ENCODE measurements at places on chromosomes 11 and 22.

DNA sequence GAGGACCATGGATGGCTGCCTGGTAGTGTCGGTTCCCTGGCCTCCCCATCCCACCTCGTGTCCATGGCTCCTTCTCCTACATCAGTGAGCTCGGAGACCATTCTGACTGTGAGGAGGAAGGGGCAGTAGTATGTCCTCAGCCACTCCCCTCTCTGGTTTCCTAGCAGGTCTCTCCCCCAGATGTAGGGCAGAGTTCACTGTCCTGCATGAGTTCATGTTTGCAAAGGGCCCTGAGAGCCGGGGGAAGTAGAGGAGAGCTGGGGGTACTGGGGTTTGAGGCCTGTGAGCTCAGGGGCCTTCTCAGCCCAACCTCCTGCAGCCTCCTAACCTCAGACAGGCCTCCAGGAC, 18.4 kb upstream of the ST3GAL4 start:
- DNase-seq, result no peak

DNA sequence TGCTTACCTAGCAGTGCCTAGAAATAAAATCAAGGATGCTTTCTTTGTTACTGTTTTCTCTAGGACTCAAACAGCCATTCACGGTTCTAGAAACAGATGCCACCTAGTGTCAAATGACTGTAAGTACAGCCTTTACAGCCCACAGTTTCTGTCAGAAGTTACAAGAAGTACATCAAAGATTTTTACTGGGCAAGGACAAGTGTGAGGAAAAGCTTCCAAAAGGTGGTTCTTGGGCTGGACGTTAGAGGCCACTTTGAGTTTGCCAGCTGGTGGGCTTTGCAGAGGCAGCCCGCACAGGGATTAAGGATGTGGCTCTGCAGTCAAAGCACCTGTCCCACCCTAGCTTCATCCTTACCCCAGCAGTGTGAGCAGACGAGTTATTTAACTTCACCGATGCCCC, 6.9 kb downstream of the KMT5B start:
- DNase-seq, result no peak

GRCh38 chr11:77287136-77287535, 14.3 kb downstream of the GDPD4 start:
- no peak for DNase-seq

DNA sequence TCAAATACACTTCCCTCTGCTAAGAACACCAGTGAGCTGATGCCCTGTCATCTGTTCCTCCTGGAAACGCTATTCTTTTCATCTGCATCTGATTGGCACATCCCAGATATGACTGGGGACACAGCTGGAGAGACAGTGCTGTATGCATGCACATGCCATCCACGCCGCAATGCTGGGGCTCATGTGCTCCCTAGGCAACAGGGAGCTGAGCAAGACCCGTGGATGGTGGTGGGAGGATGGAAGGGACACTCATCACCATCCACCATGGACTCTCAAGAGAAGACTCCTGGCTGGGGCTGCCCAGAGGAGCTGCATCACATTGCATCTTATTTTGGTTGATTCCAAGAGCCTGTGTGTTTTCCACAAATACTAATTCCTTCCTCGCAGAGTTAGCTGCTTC, 534.9 kb downstream of the OPCML start:
- no peak for DNase-seq

GRCh38 chr22:22014285-22014659, 31.7 kb upstream of the TOP3B start:
- no peak for DNase-seq

GRCh38 chr22:31230871-31231621, 18.9 kb downstream of the LIMK2 start:
- no peak for DNase-seq

DNA sequence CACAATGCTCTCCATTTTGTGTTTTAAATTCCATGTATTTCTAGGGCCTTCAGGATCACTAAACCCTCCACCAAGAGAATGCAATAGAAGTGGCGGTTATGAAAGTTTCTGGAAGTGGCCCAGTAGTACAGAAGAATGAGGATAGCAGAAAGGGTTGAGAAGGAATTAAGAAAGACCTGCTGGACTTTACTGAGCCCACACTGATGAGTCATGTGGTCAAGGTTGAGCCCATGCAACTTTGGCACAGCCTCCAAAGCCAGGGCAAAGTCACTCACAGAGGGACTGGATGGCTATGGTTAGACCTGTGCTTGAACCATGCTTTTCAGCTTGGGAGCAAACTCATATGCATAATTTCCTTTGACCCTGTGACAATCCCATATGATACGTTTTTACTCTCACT, 102.9 kb upstream of the PLET1 start:
- DNase-seq, result no peak

- DNase-seq, result no peak
Measured at GRCh38 chr22:46728470-46728869, 9.6 kb downstream of the CERK start.

GRCh38 chr11:61890529-61891330, 615 bp downstream of the FADS3 start:
- DNase-seq, result no peak

- no peak for DNase-seq
Measured at GRCh38 chr11:83836065-83836464, 549.9 kb upstream of the CCDC90B start.

DNA sequence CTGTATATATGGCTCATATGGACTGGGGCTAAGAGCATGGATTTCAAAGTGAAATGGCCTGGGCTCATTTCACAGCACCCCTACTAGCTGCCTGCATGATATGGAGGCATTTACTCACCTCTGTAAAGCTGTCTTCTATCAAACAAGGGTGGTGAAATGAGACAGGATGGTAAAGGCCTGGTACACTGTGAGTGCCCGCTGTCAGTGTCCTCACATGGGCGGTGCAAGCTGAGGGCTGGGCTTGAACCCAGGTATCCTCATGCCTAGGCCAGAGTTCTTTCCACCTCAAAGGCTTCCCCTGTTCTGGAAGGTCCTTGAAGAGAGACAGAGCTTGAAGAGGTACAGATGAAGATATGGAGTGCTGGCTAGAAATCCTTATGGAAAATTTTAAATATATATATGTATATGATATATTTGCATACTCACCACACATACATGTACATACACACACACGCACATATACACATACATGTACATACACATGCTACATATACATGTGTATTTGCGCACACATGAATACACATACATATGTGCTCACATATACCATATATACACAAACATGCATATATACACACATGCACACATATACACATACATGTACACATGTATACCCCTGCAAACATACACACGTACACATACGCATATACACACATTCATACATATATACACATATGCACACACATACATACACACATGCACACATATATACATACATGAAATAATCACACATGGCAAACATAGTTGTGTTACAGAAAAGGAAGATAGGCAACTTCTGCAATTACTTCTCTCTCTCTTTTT, 44.7 kb downstream of the MICAL2 start:
- no peak for DNase-seq

DNA sequence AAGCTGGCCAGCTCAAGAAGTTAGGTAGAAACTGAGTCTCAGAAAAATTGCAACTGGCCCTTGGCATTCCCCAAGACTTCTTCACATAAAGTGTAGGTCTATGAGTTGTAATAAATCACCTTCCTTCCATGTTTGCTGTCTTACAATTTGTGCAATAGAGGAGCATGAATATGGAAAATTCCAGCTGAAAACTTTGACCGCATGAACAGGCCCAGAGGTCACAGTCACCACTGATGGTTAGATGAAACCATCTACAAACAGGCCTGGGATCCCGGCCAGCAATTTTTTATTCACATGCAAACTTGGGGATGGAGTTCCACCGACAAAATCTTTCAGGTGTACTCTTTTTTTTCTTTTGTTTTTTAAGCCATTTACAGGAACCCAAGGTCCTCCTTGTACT, 88.1 kb downstream of the SERGEF start:
- no peak for DNase-seq

GRCh38 chr11:63892228-63892627, 24.7 kb downstream of the RCOR2 start:
- DNase-seq, result no peak

DNA sequence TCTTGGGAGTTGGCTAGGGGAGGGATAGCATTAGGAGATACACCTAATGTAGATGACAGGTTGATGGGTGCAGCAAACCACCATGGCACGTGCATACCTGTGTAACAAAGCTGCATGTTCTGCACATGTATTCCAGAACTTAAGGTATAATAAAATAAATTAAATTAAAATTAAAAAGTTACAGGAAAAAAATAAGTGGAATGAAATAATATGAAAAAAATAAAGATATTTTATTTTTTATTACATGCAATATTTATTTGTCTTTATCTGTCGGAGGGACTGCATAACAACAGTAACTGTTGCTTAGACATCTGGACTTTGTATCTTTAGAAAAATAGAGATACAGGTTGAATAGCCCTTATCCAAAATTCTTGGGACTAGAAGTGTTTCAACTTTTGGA, 597.4 kb upstream of the CCDC179 start:
- no peak for DNase-seq

- DNase-seq, result no peak
Measured at GRCh38 chr11:27107548-27107947, 66.9 kb downstream of the BBOX1 start.

DNA sequence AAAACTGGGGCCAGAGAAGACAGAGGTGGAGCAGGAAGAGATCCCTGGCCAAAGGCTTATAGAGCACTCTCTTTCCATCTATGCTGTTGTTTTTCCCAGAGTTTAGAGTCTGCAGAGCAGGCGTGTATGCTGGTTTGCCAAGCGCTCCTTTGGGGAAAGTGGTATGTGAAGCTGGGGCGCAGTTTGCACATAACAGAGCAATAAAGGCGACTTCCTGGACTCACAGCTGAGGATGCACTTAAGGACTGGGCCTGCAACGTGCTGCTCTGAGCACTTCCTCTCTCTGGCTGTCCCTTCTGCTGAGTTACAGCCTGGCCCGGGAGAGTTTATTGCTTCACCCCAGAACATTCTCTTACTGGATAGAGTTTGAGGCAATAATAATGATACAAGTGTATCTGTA, 41.7 kb downstream of the THAP12 start:
- no peak for DNase-seq

DNA sequence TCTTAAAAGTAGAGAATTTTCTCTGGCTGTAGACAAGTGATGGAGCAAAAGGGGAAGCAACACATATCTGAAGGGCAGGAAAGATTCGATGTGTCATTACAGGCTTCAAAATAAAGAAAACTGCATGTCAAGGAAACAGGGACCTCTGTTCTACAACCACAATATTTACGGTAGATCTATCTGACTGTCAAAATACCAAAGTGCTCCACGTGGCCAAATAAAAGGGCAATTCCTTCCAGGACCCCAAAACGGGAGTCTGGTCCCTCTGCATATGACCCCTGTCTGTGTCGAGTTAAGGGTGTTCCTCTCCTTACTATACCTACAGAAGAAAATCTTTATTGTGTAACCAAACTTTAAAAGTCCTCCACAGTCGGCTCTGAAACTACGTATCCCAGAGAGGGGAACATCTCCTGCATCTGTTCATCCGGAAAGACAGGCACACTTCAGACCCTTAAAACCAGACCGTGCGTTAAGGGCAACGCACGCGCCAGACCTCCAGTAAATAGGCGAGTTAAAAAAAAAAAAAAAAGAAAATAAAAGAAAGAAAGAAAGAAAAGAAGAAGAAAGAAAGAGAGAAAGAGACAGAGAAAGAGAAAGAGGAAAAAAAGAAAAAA, 756 bp downstream of the CLNS1A start:
- no peak for DNase-seq

- DNase-seq, result no peak
Measured at GRCh38 chr22:44548981-44549380, 50.9 kb upstream of the RTL6 start.

GRCh38 chr11:42170601-42171000, 711.1 kb upstream of the LRRC4C start:
- no peak for DNase-seq

DNA sequence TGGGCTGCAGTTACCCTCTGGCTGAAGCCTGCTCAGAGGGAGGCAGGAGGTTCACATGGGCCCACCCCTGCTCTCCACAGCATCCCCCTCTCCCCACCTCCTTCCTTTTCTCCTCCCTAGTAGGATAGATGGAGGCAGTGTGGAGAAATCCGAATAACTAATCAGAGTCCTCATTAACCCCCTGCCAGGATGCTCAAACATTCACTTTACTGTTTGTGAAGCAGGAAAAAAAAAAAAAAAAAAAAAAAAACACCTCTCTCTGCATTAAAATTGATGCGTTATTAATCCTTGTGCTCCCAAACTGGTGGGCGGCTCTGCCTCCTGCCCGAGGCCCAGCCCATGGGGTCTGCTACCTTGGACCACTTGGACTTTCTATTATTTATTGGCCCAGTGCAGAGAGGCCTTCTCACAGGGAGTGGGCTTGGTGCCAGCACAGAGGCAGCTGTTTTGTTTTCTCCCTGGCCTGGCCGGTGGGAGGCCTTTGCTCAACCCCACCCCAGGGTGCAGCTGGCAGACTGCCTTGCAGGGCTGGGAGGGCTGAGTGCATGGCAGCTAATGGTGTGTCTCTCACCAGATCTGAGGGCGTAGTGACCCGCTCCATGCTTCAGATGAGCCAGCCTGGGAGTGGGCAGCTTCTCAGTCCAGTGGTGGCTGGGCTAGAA, 150.7 kb downstream of the PKNOX2 start:
- DNase-seq, result no peak

DNA sequence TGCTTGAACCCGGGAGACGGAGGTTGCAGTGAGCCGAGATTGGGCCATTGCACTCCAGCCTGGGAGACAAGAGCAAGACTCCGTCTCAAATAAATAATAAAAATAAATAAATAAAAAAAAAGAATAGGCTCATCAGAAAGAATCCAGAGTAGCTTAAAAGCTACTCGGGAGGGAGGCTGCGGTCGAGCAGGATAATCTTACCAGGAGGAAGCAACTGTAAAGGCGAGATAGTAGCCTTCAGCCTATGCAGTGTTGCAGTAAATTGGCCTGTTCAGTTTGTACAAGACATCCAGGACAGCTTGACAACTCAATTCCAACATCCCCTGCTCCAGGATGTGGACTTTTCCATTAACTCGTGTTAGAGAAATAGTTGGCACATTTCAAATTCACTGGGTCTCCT, 1164.7 kb downstream of the LRRC4C start:
- DNase-seq, result no peak

Data from activated T-cell treated with anti-CD3 and anti-CD28 coated beads for 24 hours (primary cell).